SK-MEL-5 (cell line): ENCODE measurements at places on chromosomes 7 and 10.

DNA sequence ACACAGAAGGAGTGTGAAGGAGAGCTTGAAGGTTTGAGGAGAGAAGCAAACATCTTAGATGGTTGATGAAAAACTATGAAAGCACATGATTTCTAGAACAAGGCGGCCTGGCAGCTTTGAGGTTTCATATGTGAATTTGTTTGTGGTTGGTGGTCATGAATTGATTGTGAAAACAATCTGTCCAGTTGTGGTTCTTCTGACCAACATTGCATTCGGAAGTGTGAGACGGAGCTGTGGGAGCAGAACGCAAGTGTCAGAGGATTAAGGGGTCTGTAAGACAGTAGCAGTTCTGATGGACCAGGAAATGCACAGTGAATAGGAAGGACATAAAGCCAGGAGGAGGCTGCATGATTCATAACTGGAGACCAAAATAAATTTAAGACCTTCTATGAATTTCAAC lies 594.6 kb downstream of the NXPH1 start:
- DNase-seq: no peak

- DNase-seq: peak; percentile 97
These were observed 15.6 kb downstream of the SMURF1 start for GRCh38 chr7:99128076-99128950.

DNA sequence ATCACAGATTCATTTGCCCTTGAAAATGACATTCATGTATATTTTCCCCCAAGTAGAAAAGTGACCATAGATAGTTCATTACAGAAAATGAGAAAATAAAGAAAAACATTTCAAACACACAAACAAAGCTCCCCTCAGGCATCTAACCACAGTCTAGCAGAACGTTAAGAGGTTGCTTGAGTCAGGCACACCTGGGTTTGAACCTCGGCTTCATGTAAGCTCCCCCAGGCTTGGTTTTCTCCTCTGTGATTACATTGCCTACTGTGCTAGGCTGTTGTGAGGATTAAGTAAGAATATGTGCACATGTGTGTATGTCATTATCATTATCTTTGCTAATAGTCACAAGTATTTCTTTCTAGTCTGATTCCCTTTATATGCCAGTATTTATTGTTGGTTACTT lies 9.1 kb downstream of the DNTT start:
- DNase-seq: no peak

- DNase-seq: no peak
These were observed 882.6 kb downstream of the GRM8 start for GRCh38 chr7:126370038-126370668.

- peak; percentile 14 for DNase-seq
These were observed 74.5 kb downstream of the COBL start for GRCh38 chr7:51242007-51242691.

DNA sequence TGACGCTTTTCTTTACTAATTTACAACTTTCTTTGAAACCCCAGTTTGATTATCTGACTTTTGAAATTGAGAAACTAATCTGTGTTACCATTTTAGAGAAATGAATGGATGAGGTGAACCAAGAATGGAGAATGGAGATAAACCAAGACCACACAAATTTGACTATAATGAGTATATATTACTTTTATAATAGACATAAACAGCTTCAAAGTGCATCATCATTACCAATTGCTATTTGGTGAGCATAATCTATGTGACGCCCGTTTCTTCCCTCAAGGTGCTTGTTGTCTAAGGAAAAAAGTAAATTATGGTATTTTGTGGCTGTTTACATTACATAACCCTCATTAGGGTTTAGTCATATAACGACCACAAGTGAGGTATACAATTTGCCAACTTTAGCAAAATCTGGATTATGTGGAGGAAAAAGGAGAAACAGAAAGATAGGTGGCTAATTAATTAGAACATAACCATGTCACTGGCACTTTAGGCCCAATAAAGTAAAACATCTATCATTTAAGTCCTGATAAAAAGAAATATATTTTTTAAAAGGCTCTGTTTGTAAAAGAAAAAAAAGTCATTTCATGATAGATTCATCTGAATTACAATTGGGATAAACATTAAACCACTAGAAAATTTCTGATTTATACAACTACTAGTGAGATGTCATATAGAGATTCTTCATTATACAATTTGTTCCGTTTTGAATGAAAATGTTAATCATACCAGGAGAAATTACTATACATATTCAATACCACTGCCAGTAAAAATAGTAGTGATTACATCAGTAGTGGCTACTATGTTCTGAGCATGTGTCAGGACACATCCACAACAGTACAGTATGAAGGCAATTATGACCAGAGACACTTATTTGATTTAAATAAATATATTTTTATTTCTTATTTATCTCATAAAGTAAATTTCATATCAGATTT lies 118.2 kb upstream of the FAM133B start:
- no peak for DNase-seq

- no peak for DNase-seq
These were observed 15.4 kb downstream of the STAM start for GRCh38 chr10:17659365-17659764.

DNA sequence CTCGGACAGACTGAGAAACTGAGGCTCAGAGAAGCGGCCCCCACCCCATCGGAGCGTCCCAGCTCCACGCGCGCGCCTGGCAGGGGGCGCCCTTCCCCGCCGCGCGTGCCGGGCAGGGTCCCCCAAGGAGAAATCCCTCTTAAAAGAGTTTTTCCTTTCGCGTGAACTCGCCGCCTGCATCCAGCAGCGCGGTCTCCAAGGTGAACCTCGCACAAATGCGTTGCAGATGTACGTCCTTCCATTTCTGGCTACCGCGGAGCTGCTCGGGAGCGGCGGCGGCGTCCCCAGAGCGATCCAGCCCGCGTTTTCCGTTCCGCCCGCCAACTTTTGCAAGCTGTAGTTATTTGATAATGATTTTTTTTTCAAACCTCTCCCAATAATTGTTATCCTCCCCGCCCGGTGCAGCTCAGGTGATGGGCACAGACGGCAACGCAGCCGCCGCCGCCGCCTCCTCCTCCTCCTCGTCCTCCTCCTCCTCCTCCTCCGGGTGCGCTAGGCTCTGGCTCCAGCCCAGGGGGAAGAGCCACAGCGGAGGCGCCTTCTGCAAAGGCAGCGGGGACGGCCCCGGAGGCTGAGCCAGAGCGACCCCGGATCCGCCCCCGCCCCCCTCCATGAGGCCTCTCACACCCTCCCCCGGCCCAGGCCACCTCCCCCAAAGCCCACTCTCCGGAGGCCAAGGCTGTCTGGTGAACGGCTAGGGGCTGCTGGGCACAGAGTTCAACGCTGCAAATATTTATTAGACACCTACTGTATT lies 74.0 kb upstream of the CUX1 start:
- peak; percentile 55 for DNase-seq

- DNase-seq: no peak
These were observed 1409.1 kb upstream of the CELF2 start for GRCh38 chr10:9608602-9609001.

DNA sequence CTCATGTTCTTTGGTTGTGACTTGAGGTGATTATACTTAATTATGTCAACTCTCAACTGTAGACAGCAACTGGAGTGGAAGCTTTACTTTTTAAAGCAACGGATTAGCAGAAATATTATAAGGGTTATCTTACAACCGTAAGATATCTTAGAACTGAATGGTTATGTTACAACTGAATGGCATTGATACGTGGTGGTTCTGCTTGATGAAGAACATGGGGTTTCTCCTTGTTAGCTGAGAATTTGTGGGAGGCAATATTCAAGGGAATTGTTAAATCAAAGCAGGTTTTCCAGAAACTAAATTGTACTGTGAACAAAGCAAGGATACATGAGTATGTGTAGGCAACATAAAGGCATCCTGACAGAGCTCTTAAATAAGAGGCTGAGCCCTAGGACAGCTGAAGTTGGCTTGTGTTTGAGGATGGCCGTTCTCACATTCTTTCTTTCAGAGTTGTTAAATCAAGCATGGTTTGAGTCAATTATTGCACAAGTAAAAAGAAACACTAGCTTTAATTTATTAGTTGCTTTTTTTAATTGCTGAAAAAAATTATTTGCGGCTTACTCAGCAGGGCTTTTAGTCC lies 350.0 kb downstream of the PLXDC2 start:
- DNase-seq: no peak

DNA sequence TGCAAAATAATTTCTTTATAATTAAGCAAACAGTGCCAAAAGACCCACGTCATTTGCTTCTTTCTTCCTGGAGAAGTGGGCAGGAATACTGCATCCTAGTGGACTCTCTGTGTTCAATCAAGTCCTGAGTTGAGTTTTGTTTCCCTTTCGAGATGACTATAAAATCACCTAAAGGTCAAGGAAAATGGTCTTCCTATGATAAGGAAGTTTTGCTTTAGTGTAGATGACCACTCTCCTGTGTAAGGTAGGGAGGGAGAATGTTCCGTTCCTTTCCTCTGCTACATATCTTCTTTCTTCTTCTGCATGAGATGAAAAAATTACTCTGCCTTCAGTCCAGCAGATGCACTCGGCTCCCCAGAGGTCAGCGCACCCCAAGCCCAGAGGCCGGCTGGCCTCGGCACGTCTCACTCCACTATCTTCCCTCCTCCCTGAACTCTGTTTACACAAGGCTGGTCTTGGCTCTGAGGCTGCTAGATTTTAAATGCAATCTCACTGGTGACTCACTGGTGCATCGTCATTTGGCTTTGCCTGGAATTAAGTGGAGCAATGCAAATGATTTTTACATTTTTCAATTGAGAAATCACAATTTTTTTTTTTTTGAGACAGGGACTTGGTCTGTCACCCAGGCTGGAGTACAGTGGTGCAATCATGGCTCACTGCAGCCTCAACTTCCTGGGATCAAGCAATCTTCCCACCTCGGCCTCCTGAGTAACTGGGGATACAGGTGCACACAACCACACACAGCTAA lies 18.6 kb upstream of the VDAC2 start:
- no peak for DNase-seq

- DNase-seq: no peak
These were observed 10.8 kb downstream of the PARD3 start for GRCh38 chr10:34804306-34804705.

- peak; percentile 73 for DNase-seq
These were observed 18.9 kb downstream of the ANLN start for GRCh38 chr7:36408589-36408988.

DNA sequence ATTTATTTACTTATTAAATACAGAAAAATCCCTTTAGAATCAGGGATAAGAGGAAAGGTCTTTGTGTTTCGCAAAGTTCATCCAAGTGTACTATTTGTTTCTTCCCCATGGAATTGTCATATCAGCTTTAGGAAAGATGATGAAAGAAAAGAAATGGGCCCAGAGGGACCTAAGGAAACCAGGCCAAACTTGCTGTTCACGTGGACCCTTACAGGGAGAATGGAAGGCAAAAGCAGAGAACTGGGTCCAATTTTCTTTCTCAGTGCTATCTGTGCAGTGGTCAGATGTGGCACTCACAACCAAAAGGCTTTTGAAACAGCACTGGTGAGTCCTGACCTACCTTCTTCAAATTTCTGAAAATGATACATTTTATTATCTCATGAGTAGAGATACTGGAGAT lies 53.6 kb upstream of the FAM133B start:
- no peak for DNase-seq
